ENCODE measurements at places on chromosomes 16 and 17. TPM values are rescaled to one million over a fixed set of nuclear protein-coding genes. Genes with fewer than 3 reads are reported as not detected.
A peak's percentile ranks its signal among the peaks of the same experiment; 100 is the strongest.

DNA sequence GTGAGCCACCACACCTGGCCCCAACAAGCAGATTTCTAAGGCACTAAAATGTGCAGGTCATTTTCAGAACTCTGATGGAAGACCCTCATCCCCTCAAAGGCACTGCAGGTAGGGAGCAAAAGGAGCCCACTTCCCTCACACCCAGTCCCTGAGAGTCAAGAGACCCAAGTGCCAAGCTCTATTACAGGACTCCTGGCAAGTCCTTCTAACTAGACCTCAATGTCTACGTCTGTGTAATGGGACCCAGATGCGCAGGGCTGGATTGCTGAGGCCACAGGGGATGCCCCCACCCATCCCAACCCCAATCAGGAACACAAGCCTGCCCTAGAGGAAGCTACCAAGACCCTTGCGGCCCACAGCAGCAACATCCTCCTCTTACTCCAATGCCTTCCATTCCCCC lies 2.7 kb downstream of the PLLP start:
- no peak for DNase-seq

- no peak for DNase-seq
These were observed 228.7 kb downstream of the CDH13 start for GRCh38 chr16:82855471-82855870.

DNA sequence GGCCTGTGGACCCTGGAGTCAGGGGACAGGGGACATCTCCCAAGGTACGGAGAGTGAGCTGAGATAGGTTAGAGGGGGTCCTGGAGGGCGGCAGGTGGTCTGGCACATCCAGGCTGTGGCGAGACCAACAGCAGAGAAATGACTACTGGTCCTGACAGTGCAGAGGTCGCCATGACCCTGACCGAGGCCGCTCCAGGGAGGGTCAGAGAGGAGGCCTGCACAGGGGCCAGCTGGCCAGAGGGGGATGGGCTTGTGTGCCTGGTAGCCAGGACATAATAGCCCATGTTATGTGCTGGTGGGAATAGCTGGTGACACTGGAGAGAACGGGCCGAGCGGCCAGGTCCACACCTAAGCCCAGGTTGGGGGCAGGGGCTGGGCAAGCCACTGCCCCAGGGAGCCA lies 40.6 kb upstream of the ZC3H18 start:
- no peak for DNase-seq

- peak; percentile 97 for DNase-seq
These were observed 709 bp upstream of the CD300LG start for GRCh38 chr17:43846221-43846712.

DNA sequence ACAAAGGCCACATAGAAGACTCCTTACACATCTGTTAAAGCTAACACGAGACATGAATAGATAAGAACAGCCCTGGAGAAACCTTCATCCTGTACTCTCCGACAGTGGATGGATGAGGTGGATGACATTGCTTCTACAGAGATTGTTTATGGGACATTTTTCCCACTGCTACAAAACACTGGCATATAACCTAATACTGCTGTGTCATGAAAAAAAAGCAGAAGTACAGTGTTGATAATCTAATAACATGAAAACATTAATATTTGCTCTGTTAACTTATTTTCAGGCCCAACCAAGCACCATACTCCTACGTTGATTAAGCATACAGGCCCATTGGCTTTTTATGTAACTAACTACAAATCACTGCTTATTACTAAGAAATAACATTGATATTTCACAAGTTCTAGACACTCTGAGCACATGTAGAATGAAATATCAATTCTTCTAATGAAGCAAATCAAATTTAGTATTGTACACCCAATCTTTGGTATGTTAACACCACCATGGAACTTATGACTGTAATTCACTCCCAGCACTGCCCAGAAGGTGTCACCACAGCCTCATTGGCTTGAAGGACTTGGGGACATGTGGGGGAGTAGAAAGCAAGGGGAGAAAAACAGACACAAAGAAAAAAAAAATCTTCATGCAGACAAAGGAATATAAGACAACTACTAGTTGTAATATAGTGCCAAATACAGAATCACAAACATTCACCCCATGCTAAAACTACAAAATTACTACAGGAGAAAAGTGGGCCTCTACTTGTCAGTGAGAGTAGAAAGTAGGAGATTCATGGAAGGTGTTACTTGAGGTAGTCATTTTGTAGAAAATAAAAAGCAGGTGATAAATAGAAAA lies 330.0 kb upstream of the PMFBP1 start:
- peak; percentile 70 for DNase-seq

DNA sequence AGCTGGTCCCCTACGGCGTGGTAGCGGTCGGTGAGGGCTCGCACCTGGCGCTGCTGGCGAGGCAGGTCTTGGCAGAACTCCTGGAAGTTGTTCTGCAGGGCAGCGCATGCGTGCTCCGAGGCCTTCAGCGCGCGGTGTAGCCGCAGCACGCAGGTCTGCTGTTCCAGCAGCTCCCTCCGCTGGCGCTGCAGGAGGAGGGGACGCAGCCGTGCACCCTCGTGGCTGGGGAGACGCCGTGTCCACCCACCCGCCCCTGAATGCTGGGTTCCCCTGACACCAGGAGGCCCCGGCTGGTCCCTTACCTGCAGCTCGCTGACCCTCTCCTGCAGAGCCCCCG lies 12.2 kb downstream of the EVPL start:
- DNase-seq = no peak

- no peak for DNase-seq
These were observed 341.4 kb downstream of the FOXL1 start for GRCh38 chr16:86919578-86920305.

TPSG1 gene
- not detected for total RNA-seq

DNA sequence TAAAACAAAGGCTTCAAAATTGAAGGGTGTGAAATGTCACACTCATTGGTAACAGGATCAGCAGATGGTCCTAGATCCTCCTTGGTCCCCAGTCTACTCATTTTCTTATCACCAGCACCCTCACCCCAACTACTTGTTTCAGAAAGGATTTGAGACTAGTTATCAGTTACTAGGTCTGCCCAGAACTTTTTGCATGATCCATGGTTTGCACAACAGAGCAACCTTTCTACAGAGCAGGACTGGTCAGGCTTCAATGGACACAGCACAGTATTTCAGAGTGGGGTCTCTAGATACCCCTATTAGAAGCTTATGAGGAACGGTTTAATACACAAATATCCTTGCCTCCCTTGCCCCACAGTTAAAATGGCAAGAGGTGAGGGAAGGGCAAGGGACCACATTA lies 25.6 kb downstream of the TTC19 start:
- DNase-seq = no peak

- DNase-seq = no peak
These were observed 341.6 kb upstream of the TBX2 start for GRCh38 chr17:61058066-61058465.

- no peak for DNase-seq
These were observed 12.0 kb upstream of the SLC12A3 start for GRCh38 chr16:56852968-56853367.

DNA sequence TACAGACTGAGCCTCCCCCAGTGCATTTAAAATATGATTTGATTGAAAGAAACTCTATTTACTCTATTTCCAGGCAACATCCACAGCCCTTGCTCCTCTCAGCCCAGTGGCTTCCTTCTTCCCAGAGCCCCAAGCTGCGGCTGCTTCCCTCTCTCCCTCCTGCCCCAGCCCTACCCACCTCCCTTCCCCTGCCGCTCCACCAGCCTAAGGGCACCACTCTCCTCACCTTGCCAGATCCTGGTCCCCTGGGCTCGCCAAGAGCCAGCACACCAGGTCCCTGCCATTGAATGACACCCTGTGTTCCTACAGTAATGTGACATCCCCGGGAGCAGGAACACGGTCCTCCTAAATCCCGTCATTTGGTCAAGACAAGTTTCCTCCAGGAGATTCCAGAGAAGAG lies 236.0 kb downstream of the RBFOX3 start:
- DNase-seq = no peak

C16orf92 gene
- total RNA-seq = not detected

BCO1 gene
- total RNA-seq = 9.1 TPM

DNAAF8 gene
- total RNA-seq = 1.8 TPM
